ENCODE measurements at places on chromosomes 11 and 22. TPM values are rescaled to one million over a fixed set of nuclear protein-coding genes. Genes with fewer than 3 reads are reported as not detected.

The UBQLNL gene
- total RNA-seq: not detected

The SMIM35 gene
- not detected for total RNA-seq

The POU2AF1 gene
- not detected for total RNA-seq

The RGL4 gene
- not detected for total RNA-seq

The TEX12 gene
- total RNA-seq: not detected

The CDCA5 gene
- 69.3 TPM for total RNA-seq

The C11orf87 gene
- total RNA-seq: not detected

The ADM2 gene
- total RNA-seq: 0.69 TPM

The LRRC74B gene
- not detected for total RNA-seq

The CCDC15 gene
- 0.71 TPM for total RNA-seq
